Central memory CD8-positive, alpha-beta T cell (primary cell): ENCODE measurements at places on chromosomes 1 and 21.

GRCh38 chr1:156926175-156926574, 5.7 kb downstream of the LRRC71 start:
- no peak for DNase-seq
- peaks cover 4% of the 10 kb centered on the region for H3K36me3 ChIP-seq
- H3K4me1 ChIP-seq, result peaks cover 13% of the 10 kb centered on the region

DNA sequence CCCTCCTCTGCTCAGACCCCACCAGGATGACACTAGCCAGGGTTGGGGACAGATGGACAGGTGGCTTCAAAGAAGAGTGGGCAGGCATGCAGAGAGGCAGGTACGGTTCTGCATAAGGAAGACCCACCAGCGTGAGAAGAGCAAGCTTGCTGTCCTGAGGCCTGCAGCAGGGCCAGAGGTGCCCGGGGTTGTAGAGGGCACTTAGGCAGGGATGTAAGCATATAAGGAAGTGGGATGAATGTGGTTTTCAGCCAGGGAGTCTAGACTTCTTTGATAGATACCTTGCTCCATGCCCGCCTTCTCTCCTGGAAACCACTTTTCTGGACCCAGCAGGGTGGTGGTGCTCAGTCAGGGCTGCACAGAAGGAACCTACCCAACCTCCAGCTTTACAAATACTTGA, 1.4 kb downstream of the TTC39A start:
- peak overlapping the region; percentile 46 for H3K4me3 ChIP-seq
- H3K27ac ChIP-seq, result no peak overlapping the region
- DNase-seq, result no peak
- H3K36me3 ChIP-seq, result peaks cover 2% of the 10 kb centered on the region
- peaks cover 9% of the 10 kb centered on the region for H3K4me1 ChIP-seq

DNA sequence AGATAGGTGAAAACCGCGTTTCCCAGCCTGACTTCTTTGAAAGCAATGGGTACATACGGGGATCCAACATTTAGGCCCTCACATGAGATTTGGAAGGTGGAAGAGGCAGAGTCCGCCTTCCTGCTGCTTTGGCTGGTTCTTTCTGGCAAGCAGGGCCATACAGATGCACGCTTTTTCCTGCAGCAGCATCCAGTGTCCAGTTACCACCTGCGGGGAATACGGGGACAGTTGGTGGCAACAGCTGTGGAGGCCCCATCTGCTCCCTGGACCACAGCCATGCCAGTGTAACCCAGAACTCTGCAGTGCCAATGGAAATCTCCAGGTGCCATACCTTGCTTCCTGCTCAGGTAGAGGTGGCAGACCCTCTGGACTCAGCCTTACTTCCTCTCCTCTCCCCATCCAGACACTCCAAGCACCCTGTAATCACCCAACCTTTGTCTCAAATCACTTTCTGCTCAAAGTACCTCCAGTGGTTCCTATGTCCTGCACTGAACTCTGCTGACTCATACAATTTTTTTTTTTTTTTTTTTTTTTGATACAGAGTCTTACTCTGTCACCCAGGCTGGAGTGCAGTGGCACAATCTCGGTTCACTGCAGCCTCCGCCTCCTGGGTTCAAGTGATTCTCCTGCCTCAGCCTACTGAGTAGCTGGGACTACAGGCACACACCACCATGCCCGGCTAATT, 68.3 kb downstream of the SLC16A1 start:
- DNase-seq, result no peak
- H3K27ac ChIP-seq, result no peak overlapping the region
- no peaks in the 10 kb centered on the region for H3K4me1 ChIP-seq

- H3K27ac ChIP-seq, result no peak overlapping the region
- peaks cover 7% of the 10 kb centered on the region for H3K27me3 ChIP-seq
- peaks cover 6% of the 10 kb centered on the region for H3K36me3 ChIP-seq
- H3K4me1 ChIP-seq, result peaks cover 18% of the 10 kb centered on the region
Observed at GRCh38 chr21:43815107-43815613, 25.8 kb downstream of the RRP1 start.

DNA sequence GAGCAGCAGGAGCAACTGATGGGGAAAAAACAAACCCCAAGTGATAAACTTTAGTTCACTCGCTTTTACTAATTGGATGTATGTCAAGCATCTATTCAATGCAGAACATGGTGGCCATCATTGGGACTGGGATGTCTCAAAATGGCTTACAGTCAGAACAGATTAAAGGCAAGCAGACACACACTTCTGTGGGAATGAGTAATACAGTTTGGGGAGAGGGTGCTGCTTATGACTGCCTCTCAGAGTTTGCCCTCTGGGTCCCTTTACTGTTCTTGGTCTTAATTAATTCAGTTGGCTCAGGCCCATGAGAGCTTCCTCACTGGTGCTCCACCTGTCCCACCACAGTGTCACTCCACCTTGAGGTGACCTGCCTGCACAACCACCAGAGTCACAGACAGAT, 119.5 kb downstream of the TBX19 start:
- no peak for DNase-seq
- no peak overlapping the region for H3K4me3 ChIP-seq
- H3K27ac ChIP-seq, result no peak overlapping the region
- no peaks in the 10 kb centered on the region for H3K27me3 ChIP-seq
- no peaks in the 10 kb centered on the region for H3K36me3 ChIP-seq
- peaks cover 17% of the 10 kb centered on the region for H3K4me1 ChIP-seq
